Stimulated activated CD4-positive, alpha-beta T cell treated with anti-CD3 and anti-CD28 coated beads, TNF-alpha, amount 100 ng/mL, for 1 hour (primary cell): ENCODE measurements at places on chromosomes 6 and 20.

DNA sequence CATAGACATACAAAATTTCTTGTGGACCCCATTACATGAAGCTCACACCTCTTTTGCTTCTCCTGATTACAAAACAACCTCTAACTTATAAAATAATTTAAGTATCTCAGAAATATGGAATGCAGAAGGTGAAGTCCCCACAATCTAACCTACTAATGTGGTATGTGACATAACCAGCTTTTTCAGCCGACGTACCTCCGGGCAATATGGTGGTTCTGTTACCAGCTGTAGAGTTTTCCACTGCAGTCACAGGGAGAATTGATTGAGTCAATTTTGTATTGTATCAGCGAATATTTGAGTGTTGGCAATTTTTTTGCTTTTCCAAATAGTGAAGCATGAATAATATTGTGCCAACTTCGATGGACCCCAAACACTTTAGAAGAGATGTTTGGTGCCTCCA, 15.7 kb upstream of the SPO11 start:
- DNase-seq = no peak

GRCh38 chr6:170067923-170068360, 222.9 kb downstream of the DLL1 start:
- no peak for DNase-seq

DNA sequence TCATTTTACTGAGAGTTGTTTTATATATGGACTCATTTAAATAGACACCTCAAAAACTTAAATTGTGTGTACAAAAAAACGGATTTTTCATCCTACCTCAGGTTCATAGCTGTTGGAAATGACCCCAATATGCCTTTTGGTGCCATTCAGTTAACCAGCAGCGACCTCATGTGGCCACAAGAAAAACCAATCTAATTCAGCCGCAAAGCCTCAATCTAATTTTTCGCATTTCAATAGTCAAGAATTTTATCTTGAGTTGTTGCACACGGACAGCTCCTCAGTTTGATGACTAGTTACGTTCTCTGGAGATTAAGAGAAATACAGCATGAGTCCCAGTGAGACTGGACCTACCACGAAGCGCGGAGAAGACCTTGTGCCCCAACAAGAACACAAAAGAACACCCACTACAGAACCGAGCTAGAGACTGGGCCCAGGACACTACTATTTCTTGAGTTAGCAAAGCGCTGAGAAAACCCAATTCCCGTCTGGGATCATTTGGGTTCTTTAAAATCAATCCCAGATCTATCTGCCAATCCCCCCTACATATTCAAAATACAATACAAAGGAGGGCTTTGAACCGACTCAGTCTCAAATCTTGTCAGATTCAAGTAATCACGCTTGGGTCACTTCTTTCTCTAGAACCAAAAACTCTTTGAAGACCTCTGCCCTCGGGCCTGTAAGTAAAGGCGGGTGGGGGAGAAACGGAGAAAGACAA, 1.1 kb downstream of the TCP11 start:
- DNase-seq = no peak

GRCh38 chr6:143842461-143842901, 657 bp upstream of the LTV1 start:
- no peak for DNase-seq

- no peak for DNase-seq
Measured at GRCh38 chr20:10064611-10065010, 29.8 kb downstream of the ANKEF1 start.

- no peak for DNase-seq
Measured at GRCh38 chr6:11428895-11429294, 108.7 kb upstream of the TMEM170B start.

DNA sequence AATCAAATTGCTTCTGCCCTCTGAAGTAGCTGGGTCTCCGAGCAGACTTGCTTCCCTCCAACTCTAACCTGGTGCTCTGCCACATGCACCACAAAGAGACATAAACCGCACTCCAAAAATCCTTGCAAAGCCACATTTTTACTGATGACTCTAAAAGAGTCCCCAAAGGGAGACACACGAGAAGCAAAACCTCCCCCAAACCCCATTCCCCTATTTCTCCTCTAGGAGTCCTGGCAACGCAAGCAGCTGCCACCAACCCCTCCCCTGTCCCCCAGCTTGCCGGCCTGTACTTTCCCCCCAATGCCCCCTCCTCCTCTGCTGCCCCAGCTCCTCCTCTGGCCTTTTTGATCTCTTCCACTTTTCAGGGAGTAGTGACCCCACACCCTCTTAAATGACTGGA, 180.1 kb upstream of the ARID1B start:
- no peak for DNase-seq

DNA sequence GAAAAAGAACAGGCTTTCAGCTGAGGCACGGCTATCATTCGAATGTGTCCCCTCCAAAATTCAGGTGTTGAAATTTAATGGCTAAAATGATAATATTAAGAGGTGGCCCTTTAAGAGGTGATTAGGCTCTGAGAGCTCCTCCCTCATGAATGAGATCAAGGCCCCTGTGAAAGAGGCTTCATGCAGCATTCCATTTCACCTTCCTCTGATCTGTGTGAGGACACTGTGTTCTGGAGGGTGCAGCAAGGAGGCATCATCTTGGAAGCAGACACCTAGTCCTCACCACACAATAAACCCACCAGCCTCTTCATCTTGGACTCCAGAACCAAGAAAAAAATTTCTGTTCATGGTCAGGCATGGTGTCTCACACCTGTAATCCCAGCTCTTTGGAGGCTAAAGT, 56.4 kb downstream of the PPP1R14C start:
- DNase-seq = no peak

DNA sequence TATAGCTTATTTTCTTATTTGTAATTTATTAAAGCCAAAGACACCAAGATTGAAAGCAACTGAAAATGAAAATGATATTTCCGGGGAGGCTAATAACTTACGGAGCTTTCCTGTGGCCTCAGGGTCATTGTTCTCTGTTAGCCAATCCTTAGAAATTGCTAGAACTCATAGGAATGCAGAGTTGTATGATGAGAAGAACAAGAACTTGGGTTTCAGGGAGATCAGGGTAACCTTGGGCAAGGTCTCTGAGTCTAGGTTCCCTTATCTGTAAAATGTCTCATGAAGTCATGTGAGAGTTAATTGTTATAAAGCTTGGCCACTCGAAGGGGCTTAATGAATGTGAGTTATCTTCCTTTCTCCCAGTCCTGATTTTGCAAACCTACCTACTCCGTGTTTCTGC, 20.1 kb upstream of the SERINC3 start:
- no peak for DNase-seq
